ENCODE measurements at places on chromosomes 4 and X. TPM values are rescaled to one million over a fixed set of nuclear protein-coding genes. Genes with fewer than 3 reads are reported as not detected.

Gene ALAS2
- total RNA-seq: not detected

Gene EXOC1L
- not detected for total RNA-seq

Gene SCRG1
- total RNA-seq: not detected

Gene CHRNA9
- 0.82 TPM for total RNA-seq

Gene MAGEA12
- total RNA-seq: not detected

All from activated CD8-positive, alpha-beta T cell treated with anti-CD3 and anti-CD28 coated beads, Interleukin-2, amount 10 ng/mL, durations not matched to agents 7 days and 5 days (primary cell).